Panc1 (cell line): ENCODE measurements at places on chromosomes 6 and 20.

GRCh38 chr20:20903773-20904500 is 191.5 kb upstream of the RALGAPA2 start:
- DNase-seq = no peak

GRCh38 chr6:44896701-44897100 is 431.4 kb upstream of the RUNX2 start:
- no peak for DNase-seq

DNA sequence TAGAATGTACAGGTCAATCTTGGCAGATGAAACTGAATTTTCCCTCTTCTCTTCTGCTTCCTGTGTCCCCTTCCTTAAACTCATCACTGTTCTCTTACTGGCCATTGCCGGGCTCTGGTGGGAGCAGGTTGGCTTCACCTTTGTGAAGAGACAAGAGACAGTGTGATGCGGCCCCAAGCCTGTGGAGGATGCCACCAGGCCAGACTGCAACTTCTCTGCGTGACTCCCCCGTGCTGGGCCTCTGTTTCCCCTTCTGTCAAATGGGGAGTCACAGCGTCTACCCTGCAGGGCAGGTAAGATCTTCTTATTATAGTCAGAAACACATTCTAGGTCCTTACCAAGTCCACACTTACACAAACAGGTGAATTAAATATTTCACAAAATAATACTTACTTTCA is 1.9 kb upstream of the LSM14B start:
- no peak for DNase-seq

- no peak for DNase-seq
Measured at GRCh38 chr6:105545947-105546731, 143.3 kb upstream of the PREP start.

DNA sequence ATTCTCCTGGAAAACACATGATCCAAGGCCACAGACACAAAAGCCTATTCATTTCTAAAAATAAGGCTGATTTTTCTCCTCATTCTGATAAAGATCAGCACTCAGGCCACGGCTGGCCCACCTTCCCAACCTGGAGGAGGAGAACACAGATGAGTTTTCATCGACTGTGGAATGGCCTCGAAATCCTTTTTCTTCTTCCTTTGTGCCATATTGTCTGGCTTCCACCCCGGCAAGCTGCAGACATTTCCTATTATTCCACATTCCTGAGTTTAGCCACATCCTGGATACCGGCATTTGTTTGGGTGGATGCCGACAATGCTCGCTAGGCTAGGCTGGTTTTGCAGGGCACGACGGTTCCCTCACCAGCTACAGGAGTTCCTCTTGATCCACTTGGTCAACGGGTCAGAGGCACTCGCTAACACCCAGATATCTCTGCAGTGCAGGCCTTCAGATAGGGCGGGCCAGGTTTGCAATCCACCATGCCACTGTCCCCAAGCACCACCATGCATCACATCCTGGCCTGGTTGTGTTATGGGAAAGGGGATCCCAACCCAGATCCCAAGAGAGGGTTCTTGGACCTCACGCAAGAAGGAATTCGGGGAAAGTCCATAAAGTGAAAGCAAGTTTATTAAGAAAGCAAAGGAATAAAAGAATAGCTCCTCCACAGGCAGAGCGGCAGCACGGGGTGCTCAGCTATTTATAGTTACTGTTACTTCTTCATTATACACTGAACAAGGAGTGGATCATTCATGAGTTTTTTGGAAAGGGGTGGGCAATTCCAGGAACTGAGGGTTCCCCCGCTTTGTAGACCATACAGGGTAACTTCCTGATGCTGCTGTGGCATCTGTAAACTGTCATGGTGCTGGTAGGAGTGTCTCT is 4.2 kb upstream of the CTSZ start:
- no peak for DNase-seq

- no peak for DNase-seq
Measured at GRCh38 chr20:6715401-6715941, 52.0 kb upstream of the BMP2 start.

GRCh38 chr20:881051-881782 is 34.9 kb downstream of the ANGPT4 start:
- peak; percentile 38 for DNase-seq

DNA sequence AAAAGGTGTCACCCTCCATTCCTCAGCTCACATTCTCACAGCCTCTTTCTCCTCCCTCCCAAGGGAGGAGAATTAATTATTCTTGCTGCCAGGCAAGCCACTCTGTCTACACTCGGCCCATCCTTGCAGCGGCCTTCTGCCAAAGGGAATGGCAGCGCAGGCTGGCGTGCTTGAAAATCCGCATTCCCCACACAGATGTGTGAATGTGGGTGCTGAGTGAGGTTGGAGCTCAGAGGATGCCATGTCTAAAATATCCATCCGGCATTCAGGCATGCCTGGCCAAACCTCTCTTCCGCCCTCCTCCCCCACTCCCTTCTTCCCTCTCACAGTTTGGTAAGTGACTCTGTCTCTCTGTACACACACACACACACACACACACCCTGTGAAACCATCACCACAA is 27.7 kb downstream of the PNPLA1 start:
- DNase-seq = no peak

DNA sequence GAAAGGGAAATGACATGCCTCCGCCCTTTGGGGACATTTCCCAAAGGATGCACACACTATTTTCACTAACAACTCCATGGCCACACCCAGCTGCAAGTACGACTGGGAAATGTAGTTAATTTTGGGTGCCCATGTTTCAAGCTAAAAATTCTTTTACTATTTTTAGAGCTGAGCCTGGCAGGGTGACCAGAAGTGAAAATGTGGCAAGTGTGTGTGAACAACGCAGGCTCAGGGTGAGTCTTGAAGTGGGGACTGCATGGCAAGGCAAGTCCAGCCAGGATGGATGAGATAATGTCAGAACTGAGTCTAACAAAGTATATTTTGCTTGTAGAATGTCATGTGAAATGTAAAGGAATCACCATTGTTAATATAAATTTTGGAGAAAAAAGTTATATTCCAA is 17.0 kb upstream of the CD109 start:
- DNase-seq = no peak

DNA sequence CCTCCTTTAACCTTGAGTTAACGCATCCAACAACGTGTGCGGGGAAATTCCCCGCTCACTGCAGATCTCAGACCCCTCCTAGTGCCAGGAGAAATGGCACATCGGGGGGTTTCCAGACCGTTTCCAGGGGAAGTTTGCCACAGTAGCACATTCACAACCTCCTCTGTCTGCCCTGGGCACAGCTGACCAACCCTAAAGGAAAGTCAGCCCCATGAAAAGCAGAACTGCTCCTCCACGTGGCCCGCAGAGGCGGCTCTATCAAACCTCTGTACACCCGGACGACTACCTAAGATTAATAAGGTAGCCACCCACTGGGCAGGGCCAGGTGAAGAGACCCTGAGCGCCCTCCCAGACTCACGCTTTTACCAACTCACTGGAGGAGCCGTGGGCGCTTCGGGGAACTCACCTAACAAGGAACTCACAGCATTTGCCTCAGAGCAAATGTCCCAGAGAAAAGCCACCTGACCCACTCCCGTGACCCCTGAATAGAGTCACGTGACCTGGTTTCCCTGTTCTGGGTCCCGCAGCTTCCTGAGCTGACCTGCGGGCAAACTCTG is 93.1 kb downstream of the PRND start:
- DNase-seq = no peak
